ENCODE measurements at places on chromosomes 5 and 9. TPM values are rescaled to one million over a fixed set of nuclear protein-coding genes. Genes with fewer than 3 reads are reported as not detected.
A peak's percentile ranks its signal among the peaks of the same experiment; 100 is the strongest.

Gene PTGS1
- total RNA-seq: 8.2 TPM

Gene AJM1
- 3.8 TPM for total RNA-seq

Gene ZNF883
- total RNA-seq: 8.6 TPM

Gene TNC
- 20.1 TPM for total RNA-seq

Gene ELL2
- total RNA-seq: 11.7 TPM

Gene LOX
- 17.4 TPM for total RNA-seq

Gene ECSCR
- 0.29 TPM for total RNA-seq

Gene PPP6C
- total RNA-seq: 26.3 TPM

Gene LCN9
- total RNA-seq: 1.7 TPM

Gene DNAJC21
- 43.5 TPM for total RNA-seq

GRCh38 chr9:89986190-89986589 lies 381.4 kb downstream of the GADD45G start:
- no peaks in the 10 kb centered on the region for H3K36me3 ChIP-seq
- H3K27ac ChIP-seq: no peak overlapping the region
- no peak for DNase-seq
- peaks cover 5% of the 10 kb centered on the region for H3K27me3 ChIP-seq

DNA sequence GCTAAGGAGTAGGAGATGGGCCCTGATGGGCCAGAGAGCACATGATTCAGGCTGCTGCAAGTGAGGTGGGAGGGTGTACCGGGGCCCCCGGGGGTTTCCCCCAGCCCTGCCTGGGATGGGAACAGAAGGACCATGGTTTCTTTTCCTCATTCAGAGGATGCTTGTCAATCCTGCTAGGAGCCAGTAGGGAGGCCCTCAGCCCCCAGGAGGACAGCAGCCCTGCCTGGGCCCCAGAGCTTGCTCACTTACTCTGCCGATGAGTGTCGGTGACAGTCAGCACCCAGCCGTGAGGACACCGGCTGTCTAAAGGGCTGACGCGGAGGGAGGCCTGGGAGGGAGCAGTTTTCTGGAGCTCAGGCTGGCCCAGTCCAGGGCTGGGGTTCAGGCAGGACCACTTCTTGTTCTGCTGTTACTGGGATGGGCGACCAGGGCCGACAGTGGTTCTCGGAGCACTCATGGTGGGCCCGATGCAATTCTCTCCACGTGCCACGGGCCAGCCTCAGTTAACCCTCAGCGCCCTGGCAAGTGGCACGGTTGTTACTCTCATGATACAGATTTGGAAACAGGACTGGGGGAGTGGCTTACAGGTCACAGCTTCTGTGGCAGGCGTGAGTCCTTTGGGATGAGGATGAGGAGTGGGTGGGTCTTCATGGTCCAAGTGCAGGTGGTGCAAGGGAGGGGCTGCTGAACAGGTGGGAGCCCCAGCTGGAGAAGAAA lies 1.8 kb downstream of the ARRDC1 start:
- peaks cover 29% of the 10 kb centered on the region for H3K27me3 ChIP-seq
- peak overlapping the region; percentile 69 for H3K4me3 ChIP-seq
- no peak for DNase-seq
- no peaks in the 10 kb centered on the region for H3K36me3 ChIP-seq

DNA sequence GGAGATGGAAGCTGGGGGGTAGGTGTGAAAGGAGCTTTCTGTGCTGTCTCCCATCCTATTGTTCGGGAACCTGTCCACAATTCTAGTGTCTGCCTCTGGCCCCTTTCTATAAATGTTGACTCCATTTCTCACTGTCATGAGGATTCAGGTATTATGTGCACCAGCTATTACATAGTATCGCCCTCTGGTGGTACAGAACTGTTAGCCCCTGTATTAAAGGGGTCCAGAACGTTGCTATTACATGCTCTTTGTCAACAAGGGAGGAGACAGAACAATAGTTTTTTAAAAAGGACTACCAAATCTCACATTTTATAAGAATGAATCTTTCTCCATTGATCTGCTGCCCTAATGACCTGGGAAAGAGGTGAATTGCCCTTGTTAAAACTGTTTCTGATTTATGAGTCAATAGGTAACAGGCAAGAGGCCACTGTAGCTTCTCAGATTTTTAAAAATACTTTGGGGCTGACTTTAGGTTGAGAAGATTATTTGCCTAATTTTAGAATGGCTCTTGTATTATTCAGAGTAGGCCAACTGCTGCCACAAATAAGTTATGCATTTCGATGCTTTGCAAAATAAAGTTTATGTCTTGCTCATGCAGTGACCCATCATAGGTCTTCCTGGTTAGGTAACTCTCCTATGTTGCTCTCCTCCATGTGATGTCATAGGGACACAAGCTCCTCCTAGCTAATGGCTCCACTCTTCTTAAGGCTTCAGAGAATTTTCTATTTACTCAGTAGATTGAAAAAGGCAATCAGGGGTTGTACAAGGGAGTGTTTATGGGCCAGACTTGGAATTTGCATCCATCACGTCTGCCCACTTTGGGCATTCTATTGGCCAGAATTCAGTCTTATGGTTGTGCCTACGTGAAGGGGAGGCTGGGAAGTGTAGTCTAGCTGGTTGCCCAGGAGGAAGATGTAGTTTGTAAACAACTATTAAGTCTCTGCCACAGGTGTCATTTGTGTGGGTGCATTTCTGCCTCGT lies 20.8 kb downstream of the DCANP1 start:
- H3K36me3 ChIP-seq: peaks cover 2% of the 10 kb centered on the region
- no peak overlapping the region for H3K4me3 ChIP-seq
- H3K27ac ChIP-seq: no peak overlapping the region
- no peak for DNase-seq
- peaks cover 16% of the 10 kb centered on the region for H3K4me1 ChIP-seq

- H3K36me3 ChIP-seq: no peaks in the 10 kb centered on the region
- no peaks in the 10 kb centered on the region for H3K4me1 ChIP-seq
- H3K27me3 ChIP-seq: peaks cover 57% of the 10 kb centered on the region
- DNase-seq: peak; percentile 48
Observed at GRCh38 chr9:35954942-35955546, 2.9 kb downstream of the OR2S2 start.

- no peak for DNase-seq
- no peak overlapping the region for H3K4me3 ChIP-seq
- H3K27me3 ChIP-seq: no peaks in the 10 kb centered on the region
- H3K27ac ChIP-seq: no peak overlapping the region
- H3K4me1 ChIP-seq: no peaks in the 10 kb centered on the region
Observed at GRCh38 chr5:160694896-160695295, 157.1 kb downstream of the ATP10B start.

- no peaks in the 10 kb centered on the region for H3K36me3 ChIP-seq
- peaks cover 59% of the 10 kb centered on the region for H3K27me3 ChIP-seq
- no peaks in the 10 kb centered on the region for H3K4me1 ChIP-seq
- H3K4me3 ChIP-seq: no peak overlapping the region
- no peak overlapping the region for H3K27ac ChIP-seq
- DNase-seq: no peak
Observed at GRCh38 chr9:113823421-113823820, 52.7 kb upstream of the ZNF618 start.

GRCh38 chr9:130034570-130034969 lies 8.4 kb downstream of the FNBP1 start:
- no peaks in the 10 kb centered on the region for H3K27me3 ChIP-seq
- no peak overlapping the region for H3K27ac ChIP-seq
- H3K4me3 ChIP-seq: no peak overlapping the region
- DNase-seq: no peak

GRCh38 chr5:59759600-59760351 lies 133.8 kb downstream of the PDE4D start:
- peak overlapping the region; percentile 65 for H3K27ac ChIP-seq
- no peak overlapping the region for H3K4me3 ChIP-seq
- H3K4me1 ChIP-seq: peaks cover 27% of the 10 kb centered on the region
- H3K27me3 ChIP-seq: no peaks in the 10 kb centered on the region
- no peak for DNase-seq
- H3K36me3 ChIP-seq: no peaks in the 10 kb centered on the region

- peak overlapping the region; percentile 92 for H3K27ac ChIP-seq
- H3K4me3 ChIP-seq: no peak overlapping the region
- no peaks in the 10 kb centered on the region for H3K27me3 ChIP-seq
- peaks cover 94% of the 10 kb centered on the region for H3K4me1 ChIP-seq
Observed at GRCh38 chr9:87642330-87643106, 83.4 kb upstream of the CTSL start.

- peak overlapping the region; percentile 62 for H3K27ac ChIP-seq
- no peaks in the 10 kb centered on the region for H3K27me3 ChIP-seq
- H3K4me1 ChIP-seq: peaks cover 27% of the 10 kb centered on the region
- no peak overlapping the region for H3K4me3 ChIP-seq
Observed at GRCh38 chr9:27088981-27089380, 20.0 kb upstream of the TEK start.

All from mesothelial cell of epicardium (in vitro differentiated cells).